ENCODE measurements at places on chromosomes 5 and 9. TPM values are rescaled to one million over a fixed set of nuclear protein-coding genes. Genes with fewer than 3 reads are reported as not detected.
A peak's percentile ranks its signal among the peaks of the same experiment; 100 is the strongest.

- H3K27me3 ChIP-seq: no peaks in the 10 kb centered on the region
- H3K4me1 ChIP-seq: peaks cover 22% of the 10 kb centered on the region
- H3K4me3 ChIP-seq: no peak overlapping the region
- no peaks in the 10 kb centered on the region for H3K36me3 ChIP-seq
- H3K27ac ChIP-seq: no peak overlapping the region
- DNase-seq: no peak
Measured at GRCh38 chr9:77851882-77852595, 179.6 kb downstream of the GNAQ start.

GRCh38 chr9:25442526-25442925 is 235.7 kb downstream of the TUSC1 start:
- DNase-seq: no peak
- no peak overlapping the region for H3K27ac ChIP-seq
- H3K36me3 ChIP-seq: no peaks in the 10 kb centered on the region
- H3K27me3 ChIP-seq: no peaks in the 10 kb centered on the region

DNA sequence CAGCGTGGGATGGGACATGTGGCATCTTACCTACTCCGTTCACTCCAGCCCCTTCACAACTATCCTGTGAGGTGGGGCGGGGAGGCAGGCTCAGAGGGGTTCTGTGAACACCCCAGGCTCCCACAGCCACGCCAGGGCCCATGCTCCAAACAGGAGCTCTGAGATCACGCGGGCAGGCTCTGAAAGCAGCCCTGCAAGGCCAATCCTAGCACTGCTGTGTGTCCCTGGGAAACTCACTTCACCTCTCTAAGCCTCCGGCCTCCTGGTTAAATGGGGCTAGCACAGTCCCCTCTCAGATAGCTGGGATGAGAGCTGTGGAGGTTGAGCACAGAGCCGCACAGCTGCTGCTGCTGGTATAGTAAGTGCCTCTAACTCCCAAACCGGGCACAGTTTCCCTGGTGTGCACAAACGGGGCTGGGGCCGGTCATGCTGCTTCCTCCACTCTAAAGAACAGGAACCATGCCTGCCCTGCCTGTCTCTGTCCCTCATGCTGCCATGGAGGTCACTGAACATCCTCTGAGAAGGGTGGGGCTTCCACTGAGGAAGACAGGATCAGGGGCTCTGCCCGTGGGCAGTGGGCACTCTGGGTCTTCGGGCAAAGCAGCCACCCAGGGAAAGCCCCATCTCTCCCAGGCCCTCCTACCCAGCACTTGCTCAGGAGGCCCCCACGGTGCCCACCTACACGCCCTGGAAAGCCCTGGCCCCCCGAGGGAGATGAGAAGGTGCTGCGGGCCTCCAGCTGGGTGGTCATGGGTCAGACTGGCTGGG is 13.0 kb upstream of the ASS1 start:
- H3K4me3 ChIP-seq: no peak overlapping the region
- peaks cover 9% of the 10 kb centered on the region for H3K27me3 ChIP-seq
- no peaks in the 10 kb centered on the region for H3K36me3 ChIP-seq
- H3K4me1 ChIP-seq: peaks cover 13% of the 10 kb centered on the region
- H3K27ac ChIP-seq: no peak overlapping the region

- DNase-seq: no peak
- no peak overlapping the region for H3K4me3 ChIP-seq
- H3K27ac ChIP-seq: no peak overlapping the region
- H3K4me1 ChIP-seq: peaks cover 3% of the 10 kb centered on the region
Measured at GRCh38 chr5:169088028-169088725, 212.8 kb downstream of the SLIT3 start.

DNA sequence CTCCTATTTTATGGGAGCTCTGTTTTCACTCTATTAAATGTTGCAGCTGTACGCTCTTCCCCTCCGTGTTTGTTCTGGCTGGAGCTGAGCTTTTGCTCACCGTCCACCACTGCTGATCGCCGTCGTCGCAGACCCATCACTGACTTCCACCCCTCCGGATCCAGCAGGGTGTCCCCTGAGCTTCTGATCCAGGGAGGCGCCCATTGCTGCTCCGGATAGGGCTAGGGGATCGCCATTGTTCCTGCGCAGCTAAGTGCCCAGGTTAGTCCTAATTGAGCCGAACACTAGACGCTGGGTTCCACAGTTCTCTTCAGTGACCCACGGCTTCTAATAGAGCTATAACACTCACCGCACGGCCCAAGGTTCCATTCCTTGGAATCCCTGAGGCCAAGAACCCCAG is 96.2 kb upstream of the PRDM9 start:
- DNase-seq: peak; percentile 75
- no peaks in the 10 kb centered on the region for H3K27me3 ChIP-seq
- H3K27ac ChIP-seq: no peak overlapping the region
- no peaks in the 10 kb centered on the region for H3K36me3 ChIP-seq
- H3K4me1 ChIP-seq: no peaks in the 10 kb centered on the region
- no peak overlapping the region for H3K4me3 ChIP-seq

- H3K4me1 ChIP-seq: no peaks in the 10 kb centered on the region
- H3K27ac ChIP-seq: no peak overlapping the region
- H3K27me3 ChIP-seq: no peaks in the 10 kb centered on the region
- no peak overlapping the region for H3K4me3 ChIP-seq
- no peak for DNase-seq
- peaks cover 3% of the 10 kb centered on the region for H3K36me3 ChIP-seq
Measured at GRCh38 chr5:95591490-95591901, 28.4 kb upstream of the GPR150 start.

DNA sequence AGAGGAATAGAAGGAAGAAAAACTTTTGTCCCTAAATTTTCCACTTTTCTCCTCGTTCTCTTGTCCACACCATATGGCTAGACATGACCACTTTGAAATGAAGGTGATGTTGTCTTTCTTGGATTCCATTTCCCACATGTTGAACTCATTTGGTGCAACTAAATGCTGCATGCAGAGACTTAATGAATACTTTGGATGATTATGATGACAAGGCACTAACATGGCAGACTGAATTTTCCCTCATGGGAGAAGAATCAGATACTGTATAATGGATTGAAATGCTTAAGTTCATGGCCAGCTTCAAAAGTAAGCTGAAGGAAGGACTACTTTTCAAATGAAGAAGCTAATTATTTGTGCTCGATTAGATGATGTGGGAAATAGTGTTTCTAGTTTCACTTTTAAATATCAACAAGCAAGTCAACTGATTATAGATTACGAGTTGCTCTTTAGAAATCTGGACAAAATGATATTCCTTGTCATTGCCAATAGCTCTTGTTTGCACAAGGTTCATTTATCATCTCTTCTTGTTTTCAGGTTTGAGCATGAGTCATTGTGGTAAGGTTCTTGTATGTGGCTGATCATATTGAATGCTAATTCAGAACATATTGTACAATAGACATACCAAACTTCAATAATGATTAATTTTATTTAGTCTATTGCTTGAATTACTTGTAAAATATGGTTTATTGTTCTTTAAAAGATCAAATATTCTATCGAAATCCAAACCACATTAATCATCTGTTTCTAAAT is 501.3 kb upstream of the FTMT start:
- H3K4me3 ChIP-seq: no peak overlapping the region
- H3K27me3 ChIP-seq: no peaks in the 10 kb centered on the region
- no peak overlapping the region for H3K27ac ChIP-seq
- no peaks in the 10 kb centered on the region for H3K36me3 ChIP-seq
- H3K4me1 ChIP-seq: no peaks in the 10 kb centered on the region

- H3K4me3 ChIP-seq: no peak overlapping the region
- H3K27me3 ChIP-seq: no peaks in the 10 kb centered on the region
- H3K4me1 ChIP-seq: no peaks in the 10 kb centered on the region
- H3K36me3 ChIP-seq: no peaks in the 10 kb centered on the region
- H3K27ac ChIP-seq: no peak overlapping the region
Measured at GRCh38 chr5:99955006-99955405, 580.2 kb upstream of the FAM174A start.

Gene HSPB3
- 0.37 TPM for total RNA-seq

Gene NUTM2F
- not detected for total RNA-seq

Gene KIF4B
- not detected for total RNA-seq

Gene SLC6A3
- total RNA-seq: not detected

Gene FOXD1
- total RNA-seq: 28.6 TPM

Gene NSUN2
- 45.0 TPM for total RNA-seq

Gene GPR21
- total RNA-seq: 5.5 TPM
